Activated effector memory CD4-positive, alpha-beta T cell treated with anti-CD3 and anti-CD28 coated beads, Interleukin-2, amount 50 U/mL, for 16 hours (primary cell): ENCODE measurements at places on chromosomes 3 and 15.

GRCh38 chr3:66473181-66473580 is 27.6 kb downstream of the LRIG1 start:
- DNase-seq: no peak

GRCh38 chr3:138452436-138452835 is 18.0 kb downstream of the ESYT3 start:
- DNase-seq: peak; percentile 36

DNA sequence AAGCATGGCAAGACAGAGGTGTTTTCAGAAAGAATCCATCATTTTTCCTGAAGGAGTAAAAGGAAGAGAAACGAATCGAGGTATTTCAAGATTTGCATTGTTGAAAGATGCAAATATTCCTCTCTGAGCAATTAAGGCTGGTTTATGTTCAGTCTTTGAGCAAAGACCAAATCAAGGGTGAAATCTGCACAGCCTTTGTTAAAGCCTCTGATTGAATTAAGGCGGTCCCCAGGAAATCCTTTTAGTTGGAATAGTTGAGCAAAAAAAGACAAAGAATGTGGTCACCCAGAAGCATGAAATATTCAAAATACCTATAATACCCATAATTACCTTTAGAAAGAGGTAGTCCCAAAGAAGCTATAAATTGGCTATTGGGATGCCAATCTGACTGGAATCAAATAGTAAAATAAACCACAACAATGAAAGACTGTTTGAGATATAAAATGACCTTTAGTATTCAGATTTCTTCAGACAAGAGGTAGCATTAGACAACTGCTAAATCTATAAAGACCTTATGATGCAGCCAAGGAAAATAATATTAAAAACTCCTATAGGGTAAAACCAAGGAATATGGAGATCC is 1218.1 kb downstream of the ROBO2 start:
- DNase-seq: no peak

- no peak for DNase-seq
Measured at GRCh38 chr15:74519311-74519710, 21.7 kb upstream of the ARID3B start.

- DNase-seq: no peak
Measured at GRCh38 chr3:41363830-41364523, 164.7 kb downstream of the CTNNB1 start.

GRCh38 chr3:100053951-100054620 is 60.2 kb downstream of the FILIP1L start:
- DNase-seq: no peak

DNA sequence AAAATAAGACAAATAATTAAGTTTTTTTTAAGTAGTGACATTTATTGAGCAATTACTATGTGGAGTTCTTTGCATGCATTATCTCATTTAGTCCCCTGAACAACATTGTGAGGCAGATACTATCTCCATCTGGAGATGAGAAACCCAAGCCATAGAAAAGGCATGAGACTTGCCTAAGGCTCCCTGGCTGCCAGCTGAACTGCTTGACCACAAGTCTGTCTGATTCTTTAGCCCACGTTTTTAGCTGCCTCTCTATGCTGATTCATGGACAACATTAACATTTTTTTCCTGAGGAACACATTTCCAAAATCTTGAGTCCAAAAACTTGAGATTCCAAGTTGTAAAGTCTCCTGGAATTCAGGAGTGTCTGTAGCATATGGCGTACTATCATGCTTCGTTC is 263.6 kb upstream of the GOLGA6L4 start:
- no peak for DNase-seq

DNA sequence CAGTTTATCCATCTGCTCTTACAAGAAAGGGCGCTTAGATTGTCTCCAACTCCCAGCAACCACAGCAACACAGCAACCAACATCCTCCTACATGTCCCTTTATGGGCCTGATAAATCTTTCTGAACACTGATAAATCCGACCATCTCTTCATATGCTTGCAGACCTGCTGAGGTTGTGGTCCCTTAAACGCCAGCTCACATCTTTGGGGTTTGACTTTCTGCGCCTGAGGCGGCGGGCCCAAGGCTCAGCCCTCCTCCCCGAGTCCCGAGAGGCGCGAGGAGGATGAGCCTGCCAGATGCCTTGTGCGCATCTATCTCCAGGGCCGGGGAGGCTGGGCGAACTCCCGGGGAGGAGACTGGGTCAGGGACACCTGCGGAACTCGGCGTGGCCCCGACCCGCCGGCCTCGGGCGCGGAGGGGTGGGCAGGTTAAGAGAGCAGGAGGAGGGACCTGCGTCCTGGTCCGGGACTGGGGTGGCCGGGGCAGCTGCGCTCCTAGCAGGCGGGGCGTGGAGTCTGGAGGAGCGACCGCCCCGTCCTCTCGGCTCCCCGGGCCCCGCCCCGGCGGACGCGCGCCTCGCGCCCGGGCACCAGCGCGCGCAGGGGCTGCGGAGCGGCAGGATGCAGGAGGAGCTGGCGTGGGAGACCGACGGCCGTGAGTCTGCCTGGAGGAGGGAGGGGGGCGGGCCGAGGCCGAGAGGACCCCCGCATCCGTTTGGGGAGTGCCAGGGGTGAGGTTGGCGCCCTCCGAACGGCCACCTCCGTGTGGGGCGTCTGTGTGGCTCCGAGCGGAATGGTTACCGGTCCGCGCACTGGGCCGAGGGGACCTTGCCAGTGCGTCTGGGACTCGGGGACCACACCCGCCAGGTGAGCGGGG is at the start of gene ANKDD1A:
TSS of gene ANKDD1A (plus strand) at position 592 of the 876 bp plus-strand sequence. CDS start at position 621, 29 bp downstream.
- DNase-seq: peak; percentile 81

- DNase-seq: no peak
Measured at GRCh38 chr3:116440196-116440595, 5.1 kb downstream of the LSAMP start.

DNA sequence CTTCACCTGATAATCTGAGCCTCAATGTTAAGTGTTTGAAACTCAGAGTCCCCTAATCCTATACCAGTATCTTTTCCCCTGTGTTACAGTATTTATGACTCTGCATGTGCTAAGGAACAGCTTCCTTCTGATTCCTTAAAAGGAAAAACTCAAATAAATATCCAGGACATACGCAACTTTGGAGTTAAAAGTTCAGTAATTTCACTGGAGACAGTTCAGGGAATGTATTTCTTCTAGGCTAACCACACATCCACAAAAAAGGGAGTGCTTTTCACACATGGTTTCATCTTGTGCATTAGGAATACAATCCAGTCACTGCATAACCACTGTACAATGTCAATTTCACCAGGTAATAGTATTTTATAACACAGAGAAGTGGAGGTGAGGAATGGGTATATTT is 31.0 kb downstream of the PGBD4 start:
- no peak for DNase-seq

DNA sequence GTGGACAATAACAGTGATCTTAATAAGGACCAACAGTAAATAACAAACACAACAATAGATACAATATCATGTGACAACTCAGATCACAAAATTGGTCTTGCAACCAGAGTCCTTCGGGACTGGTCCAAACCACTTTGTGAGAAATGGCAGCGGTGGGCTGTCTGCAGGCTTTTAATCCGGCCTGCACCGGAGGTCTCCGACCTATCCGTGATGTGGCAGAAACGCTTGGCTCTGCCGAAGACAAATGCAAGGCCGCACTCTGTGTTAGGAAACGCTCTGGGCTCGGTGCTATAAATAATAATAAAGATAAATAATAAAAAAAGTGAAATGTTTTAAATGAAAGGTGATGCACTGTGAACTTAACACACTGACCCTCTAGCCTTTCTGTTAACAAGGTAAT is 810.6 kb upstream of the NR2F2 start:
- DNase-seq: no peak

DNA sequence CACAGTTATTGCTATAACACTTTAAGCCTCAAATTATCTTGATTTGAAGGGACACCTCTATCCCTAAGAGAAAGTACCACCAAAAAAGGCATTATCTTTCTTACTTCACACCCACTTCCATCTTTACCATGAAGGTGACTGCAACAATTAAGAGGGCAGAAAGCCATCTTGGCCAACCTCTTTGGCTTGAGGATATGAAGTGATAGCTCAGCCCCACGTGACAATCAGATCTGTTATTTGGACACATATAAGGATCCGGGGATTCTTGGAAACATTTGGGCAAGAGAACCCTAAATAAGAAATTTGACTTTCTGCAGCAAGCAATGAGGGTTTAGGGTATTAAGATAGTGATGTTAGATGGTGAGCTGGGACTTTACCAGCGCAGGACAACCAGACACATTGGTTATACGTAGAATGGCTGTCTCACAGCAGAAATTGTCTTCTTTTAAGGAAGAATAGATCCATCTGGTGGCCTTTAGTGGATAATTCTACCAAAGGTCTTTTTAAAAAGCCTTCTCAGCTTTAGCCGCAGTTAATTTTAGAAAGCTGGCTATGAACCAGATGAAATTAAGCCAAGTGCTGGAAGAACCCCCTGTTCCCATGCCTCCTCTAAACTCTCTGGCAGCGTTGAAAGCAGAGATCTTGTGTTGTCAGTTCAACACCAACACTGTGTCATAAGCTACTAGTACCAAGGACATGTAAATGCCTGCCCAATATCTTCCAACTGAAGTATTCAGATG is 12.3 kb downstream of the HCLS1 start:
- DNase-seq: no peak

DNA sequence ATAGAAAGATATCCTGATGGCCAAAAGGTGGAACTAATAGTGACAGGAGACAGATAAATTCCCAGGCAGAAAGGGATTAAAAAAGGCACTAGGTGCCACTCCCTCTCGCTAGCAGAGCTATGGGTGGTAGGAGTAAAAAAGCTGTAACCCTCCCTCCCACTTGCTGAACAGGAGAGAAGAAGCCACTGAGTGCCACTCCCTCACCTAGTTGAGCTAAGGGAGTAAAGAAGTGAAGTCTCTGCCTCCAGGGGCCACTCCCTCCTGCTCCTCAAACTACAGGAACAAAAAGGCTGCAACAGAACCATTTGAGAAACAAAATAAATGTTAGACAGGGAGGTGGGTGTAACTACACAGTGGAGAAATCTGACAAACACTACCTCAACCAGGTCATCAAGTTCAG is 276.2 kb upstream of the EPHA6 start:
- DNase-seq: no peak

DNA sequence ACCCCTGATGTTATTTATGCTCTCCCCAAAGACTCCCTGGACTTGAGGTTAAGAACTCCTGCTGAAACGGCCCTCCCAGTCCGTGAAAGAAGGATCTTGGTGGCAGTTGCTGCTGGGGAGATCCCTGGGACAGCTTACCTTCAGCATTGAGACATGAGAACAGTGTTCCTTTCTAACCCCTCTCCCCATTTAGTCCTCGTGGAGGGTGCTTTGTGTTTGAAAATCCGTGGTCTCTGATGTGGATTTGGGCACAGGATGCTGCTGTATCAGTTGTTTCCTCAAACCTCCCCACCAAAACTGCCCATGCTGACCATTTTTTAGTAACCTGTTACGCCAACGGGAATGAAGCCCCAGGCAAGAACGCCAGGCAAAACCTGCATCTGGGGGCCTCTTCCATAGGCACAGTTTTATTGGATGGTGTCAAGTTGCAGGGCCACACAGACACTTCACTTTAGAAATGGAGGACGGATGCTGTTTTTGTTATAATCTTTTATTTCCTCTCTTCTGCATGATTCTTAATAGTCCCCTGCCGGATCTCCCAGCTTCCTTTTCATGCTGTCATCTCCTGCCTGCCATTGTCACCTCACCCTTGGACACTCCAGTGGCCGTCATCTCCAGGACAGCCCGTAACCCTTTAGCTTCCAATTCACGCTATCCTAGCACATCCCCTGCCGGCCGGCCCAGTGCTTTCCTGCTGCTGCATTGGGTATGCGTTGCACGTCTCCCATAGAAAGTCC is 31.7 kb upstream of the CEMIP start:
- no peak for DNase-seq

DNA sequence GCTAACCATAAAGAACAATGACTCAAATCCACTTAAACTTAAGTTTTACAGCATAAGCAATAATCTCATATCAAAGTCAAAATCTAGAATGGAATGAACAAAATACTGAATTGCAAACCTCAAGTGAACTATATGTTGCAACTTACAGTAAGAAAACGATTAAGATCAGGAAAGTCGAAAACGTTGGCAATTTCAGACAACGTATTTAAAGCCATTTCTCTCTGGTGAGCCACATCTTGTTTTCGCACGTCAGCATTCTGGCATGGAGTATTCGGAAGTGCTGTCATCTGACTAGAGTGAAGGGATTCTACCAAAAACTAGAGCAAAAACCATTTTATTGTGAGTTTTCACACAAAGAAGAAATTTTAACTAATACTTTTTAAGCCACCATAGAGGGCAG is 28.5 kb downstream of the ATR start:
- DNase-seq: no peak

- no peak for DNase-seq
Measured at GRCh38 chr15:35191783-35192182, 106.7 kb upstream of the NANOGP8 start.

DNA sequence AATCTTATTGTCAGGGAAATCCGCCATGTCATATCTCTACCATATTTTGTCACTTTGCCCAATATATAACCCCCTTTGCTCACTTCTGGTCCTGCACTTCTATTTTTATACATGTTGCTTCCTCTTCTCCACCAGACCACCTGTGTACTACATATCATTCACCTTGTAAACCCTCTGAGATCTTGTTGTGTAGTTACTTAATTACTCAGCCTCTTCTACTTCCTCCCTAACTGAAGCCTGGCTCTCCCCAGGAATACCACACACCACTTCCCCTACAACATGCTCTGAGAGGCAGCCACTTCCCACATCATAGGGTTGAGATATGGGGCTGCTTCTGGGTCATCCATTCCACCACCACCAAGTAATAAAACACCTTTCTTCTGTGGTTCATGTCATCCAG is 10.0 kb downstream of the HEXA start:
- no peak for DNase-seq

DNA sequence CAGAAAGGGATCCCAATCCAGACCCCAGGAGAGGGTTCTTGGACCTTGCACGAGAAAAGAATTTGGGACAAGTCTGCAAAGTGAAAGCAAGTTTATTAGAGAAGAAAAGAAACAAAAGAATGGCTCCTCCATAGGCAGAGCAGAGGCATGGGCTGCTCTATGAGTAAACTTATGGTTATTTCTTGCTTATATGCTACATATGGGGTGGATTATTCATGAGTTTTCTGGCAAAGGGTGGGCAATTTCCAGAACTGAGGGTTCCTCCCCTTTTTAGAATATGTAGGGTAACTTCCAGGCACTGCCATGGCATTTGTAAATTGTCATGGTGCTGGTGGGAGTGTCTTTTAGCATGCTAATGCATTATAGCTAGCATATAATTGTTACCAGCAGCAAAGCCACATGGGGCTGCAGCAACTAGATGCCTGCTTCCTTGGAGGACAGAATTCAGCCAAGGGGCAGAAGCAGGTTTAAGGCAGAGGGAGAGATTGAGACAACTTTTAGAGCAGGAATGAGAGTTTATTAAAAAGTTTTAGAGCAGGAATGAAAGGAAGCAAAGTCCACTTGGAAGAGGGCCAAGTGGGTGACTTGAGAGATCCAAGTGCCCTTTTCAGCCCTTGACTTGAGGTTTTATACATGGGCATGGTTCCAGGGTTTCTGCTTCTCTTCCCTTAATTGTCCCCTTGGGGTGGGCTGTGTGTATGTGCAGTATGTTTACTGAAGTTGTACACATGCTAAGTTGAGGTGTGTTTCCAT is 41.3 kb downstream of the METTL6 start:
- DNase-seq: no peak

DNA sequence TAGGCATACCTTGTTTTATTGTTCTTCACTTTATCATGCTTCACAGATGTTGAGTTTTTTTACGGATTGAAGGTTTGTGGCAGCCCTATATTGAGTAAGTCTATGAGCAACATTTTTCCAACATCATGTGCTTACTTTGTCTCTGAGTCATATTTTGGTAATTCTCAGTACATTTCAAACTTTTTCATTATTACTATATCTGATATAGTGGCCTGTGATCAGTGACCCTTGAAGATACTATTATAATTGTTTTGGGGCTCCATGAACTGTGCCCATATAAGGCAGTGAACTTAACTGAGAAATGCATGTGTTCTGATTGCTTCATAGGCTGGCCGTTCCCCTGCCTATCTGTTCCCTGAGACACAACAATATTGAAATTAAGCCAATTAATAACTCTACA is 42.8 kb upstream of the NSMCE3 start:
- DNase-seq: no peak
